AG09319 (cell line): ENCODE measurements at places on chromosomes 4 and X.

- no peak for DNase-seq
Measured at GRCh38 chr4:3321295-3321889, 28.6 kb downstream of the RGS12 start.

GRCh38 chr4:169005453-169006099, 4.5 kb downstream of the CBR4 start:
- no peak for DNase-seq

- no peak for DNase-seq
Measured at GRCh38 chrX:8404471-8404870, 60.2 kb upstream of the VCX3B start.

DNA sequence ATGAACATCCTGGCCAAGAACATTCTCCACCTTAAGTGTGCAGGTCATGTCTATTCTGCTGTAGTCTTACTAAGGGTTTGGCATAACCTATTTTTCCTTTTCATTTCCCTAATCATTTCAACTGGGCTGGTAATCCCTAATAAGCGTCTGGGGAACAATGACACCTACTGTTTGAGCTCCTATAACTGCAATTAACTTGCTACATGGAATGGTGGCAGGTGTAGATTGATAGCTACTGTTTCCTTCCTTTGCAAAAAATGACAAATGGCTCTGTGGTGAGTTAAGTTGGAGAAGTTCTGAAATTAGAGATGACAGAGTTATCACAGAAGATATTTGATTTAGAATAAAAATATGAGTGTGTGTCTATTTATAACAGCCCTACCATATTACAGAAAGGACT, 104.5 kb upstream of the NAP1L5 start:
- DNase-seq, result no peak

- DNase-seq, result no peak
Measured at GRCh38 chr4:6657242-6658208, 17.0 kb downstream of the MRFAP1 start.

DNA sequence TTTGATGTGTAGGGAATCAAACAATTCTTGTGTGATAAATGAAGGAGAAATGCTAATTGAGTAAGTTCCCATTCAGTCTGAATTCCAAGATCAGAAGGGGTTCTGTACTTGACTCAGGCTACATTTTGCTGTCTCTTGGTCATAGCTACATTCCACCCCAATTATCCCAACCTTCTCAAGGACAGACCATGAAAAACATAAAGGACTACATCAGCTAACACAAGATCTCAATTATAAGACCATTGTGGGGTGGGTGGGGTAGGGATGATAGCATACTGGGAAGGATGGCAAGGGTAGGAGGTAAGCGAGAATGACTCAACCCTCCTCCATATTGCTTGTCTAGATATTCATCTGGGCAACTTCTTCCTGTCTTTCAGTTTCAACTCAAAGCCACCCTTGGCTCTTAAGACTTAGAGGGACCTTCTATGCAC, 87.4 kb upstream of the ETNPPL start:
- DNase-seq, result no peak

GRCh38 chr4:1407657-1408333, 1.6 kb upstream of the NKX1-1 start:
- DNase-seq, result no peak

DNA sequence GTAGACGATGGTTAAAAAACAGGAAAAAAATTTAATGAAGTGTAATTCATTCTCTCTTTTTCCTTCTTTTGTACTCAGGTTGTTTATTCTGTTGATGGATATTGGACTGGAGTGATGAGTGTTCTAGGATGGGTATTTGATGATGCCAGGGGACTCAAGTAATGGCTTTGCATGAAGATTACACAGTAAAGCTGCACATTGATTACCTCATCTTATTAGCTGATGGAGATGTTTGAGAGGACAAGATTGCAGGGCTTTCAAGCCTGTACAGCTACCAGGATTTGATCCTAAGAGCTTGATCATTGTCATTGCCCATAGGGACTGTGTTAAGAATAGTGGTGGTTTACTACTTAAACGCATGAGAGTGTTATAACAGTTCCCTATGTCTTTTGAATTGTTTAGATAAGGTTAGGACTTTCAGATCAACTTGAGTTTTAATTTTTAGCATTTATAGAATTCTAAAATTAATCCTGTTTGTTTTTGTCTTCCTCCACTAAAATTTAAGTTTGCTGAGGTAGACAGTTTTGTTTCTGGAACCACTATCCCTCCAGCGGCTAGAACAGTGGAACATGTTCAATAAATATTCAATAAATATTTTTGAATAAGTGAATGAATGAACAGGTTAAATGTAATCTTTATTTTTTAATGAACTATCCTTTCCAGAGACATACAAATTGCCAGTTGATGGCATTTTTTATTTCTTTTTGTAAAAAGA, 58.2 kb downstream of the GAB1 start:
- no peak for DNase-seq
